ENCODE measurements at places on chromosomes 1 and 21.

GRCh38 chr1:202029727-202030126, 19.3 kb downstream of the ELF3 start:
- no peak for DNase-seq

GRCh38 chr1:184507604-184508280, 120.9 kb downstream of the C1orf21 start:
- DNase-seq: no peak

GRCh38 chr1:42003433-42003832, 84.7 kb upstream of the HIVEP3 start:
- no peak for DNase-seq

- no peak for DNase-seq
These were observed 15.6 kb upstream of the BOLA1 start for GRCh38 chr1:149883598-149884247.

DNA sequence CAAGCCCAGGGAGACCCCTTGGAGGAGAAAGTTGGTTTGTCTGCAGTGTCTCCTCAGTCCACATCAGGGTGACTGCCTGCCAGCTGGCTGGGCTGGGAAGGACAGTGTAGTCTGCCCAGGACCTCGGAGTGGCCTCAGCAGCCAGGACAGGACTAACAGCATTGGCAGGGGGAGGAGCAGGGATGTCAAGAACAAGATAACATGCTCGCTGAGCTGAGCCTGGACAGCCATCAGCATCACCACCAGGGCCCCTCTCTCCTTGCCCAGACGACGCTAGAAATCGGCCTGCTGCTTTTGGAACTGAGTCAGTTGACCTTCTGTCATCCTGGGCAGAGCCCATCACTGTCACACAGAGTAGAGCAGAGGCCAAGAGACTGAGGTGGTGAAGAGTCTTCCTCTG, 83.6 kb upstream of the CNTN2 start:
- DNase-seq: no peak

DNA sequence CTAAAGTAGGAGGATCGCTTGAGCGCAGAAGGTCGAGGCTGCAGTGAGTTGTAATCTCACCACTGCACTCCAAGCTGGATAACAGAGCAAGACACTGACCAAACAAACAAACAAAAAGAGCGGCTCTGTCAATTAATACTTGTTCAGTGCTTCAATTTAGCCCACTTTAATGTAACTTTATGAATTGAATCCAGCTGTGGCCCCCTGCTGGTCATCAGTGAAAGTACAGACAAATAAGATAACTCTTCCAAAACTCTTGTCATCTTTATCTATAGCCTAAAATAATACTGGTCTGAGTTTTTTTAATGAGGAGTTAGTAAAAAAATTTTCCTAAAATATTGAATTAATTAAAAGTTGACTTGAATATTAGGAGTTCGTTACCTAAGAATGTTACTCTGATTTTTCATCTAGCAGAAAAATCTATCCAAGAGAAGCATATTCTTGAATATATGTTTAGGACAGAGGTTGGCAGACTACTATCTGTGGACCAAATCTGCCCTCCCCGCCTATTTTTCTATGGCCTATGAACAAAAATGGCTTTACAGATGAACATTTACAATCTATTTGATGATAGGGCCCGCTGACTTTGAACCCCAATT, 26.1 kb downstream of the ATP5PF start:
- no peak for DNase-seq

- no peak for DNase-seq
These were observed 10.4 kb upstream of the VSIG8 start for GRCh38 chr1:159872891-159873290.

DNA sequence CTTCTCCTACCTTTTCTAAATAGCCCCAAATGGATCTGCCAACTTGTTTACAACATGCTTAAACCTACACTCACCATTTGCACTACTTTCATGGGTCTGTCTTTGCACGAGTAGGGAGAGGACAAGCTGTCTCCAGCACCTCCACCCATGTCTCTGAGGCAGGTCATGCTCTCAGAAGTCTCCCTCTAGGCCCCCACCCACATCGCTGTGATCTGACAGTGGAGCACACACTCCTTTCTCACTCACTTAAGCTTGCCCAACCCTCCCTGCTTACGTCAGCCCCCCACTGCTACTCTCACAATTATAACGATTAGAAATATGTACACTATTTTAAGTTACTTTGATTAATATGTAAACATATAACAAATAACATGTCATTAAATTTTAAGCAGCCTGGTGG, 141.1 kb downstream of the KCNH1 start:
- DNase-seq: no peak

GRCh38 chr1:163870666-163871065, 548.9 kb downstream of the NUF2 start:
- DNase-seq: no peak

DNA sequence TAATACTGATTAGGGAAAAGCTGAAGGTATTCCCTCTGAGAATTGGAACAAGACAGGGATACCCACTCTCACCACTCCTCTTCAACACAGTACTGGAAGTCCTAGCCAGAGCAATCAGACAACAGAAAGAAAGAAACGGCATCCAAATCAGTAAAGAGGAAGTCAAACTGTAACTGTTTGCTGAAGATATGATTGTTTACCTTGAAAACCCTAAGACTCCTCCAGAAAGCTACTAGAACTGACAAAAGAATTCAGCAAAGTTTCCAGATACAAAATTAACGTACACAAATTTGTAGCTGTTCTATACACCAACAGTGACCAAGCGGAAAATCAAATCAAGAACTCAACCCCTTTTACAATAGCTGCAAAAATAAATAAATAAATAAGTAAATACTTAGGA, 78.6 kb downstream of the EXTL2 start:
- no peak for DNase-seq

- no peak for DNase-seq
These were observed 739.3 kb downstream of the LTN1 start for GRCh38 chr21:28253338-28253737.

- no peak for DNase-seq
These were observed 569 bp upstream of the DAB1 start for GRCh38 chr1:57424231-57425027.

DNA sequence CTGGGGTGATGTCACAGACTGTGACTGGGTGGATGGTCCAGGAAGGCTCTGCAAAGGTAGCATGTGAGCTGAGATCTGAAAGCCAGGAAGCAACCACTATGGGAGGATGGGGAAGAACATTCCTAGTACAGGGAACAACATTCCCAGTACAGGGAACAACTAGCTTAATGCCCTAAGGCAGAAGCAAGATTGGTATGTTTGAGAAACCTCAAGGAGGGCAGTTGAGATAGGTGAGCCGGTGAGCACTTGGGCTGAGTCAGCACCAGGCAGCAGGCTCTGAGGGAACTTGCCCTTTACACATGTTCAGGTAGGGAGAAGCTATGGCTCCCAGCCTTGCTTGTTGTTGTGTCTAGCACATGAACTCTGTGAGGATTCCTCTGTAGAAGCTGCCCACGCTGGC, 24.2 kb upstream of the CACNA1E start:
- DNase-seq: no peak

GRCh38 chr1:159090286-159091179, 14.0 kb upstream of the AIM2 start:
- no peak for DNase-seq

DNA sequence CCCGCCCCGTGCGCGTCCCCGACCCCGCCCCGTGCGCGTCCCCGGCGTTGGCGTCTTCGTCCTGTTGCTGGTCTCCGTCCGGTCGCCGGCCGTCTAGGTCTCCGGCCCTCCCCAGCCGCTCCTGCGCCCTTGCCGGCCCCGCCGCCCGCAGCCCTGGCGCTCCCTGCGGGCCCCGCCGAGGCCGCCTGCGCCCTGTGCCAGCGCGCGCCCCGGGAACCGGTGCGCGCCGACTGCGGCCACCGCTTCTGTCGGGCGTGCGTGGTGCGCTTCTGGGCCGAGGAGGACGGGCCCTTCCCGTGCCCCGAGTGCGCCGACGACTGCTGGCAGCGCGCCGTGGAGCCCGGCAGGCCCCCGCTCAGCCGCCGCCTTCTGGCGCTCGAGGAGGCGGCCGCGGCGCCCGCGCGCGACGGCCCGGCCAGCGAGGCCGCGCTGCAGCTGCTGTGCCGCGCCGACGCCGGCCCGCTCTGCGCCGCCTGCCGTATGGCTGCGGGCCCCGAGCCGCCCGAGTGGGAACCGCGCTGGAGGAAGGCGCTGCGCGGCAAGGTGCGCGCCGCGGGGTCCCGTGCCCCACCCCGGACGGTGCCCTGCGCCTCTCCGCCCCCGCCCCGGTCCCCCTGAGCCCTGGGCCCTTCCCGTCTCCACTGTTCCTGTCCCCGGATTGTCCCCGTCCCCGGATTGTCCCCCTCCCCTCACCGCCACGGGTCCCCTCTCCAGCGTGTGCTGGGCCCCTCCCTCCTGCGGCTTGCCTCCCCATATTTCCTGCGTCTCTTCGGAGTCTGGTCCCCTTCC, at the start of gene RNF187:
Gene RNF187 (plus strand): TSS at position 47 of the 789 bp plus-strand sequence.
- no peak for DNase-seq

GRCh38 chr21:38869946-38870345, 64.2 kb downstream of the ETS2 start:
- peak; percentile 3 for DNase-seq

GRCh38 chr21:33850401-33850800, 65.2 kb downstream of the ATP5PO start:
- DNase-seq: no peak

DNA sequence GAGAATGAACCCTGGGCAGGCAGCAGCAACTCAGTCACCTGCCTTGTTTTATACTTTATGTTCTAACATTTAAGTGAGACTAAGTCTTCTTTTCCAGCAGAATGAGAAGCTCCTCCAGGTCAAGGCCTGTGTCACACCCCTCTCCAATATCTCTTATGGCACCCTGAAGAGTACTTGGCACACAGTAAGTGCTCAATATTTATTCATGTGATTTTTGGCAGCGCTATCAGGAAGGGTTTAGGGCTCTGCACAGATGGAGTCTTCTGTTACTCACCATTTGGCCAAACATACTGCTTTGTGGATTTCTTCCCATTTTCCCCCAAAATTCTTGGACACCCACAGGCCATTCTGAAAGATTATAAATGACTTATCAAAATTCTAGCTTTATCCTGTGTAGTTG, 43.8 kb upstream of the MYBPHL start:
- peak; percentile 76 for DNase-seq

DNA sequence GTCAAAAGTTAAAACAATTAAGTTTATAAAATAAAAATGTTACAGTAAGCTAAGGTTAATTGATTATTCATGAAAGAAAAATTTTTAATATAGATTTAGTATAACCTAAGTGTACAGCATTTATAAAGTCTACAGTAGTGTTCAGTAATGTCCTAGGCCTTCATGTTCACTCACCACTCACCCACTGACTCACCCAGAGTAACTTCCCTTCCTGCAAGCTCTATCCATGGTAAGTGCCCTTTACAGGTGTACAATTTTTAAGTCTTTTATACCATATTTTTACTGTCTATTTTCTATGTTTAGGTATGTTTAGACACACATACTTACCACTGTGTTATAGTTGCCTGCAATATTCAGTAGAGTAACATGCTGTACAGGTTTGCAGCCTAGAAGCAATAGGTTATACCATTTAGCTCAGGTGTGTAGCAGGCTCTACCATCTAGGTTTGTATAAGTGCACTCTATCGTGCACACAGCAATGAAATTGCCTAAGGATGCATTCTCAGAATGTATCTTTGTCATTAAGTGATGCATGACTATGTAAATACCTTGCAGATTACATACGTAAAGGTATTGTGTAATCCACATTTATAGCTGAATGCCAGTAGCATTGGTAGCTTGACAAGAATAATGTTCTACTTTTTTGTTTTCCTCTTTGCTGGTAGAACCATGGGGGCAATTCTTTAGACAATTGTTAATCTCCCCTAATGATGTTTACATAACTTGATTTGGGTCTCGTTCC, 35.7 kb upstream of the GPR88 start:
- DNase-seq: peak; percentile 83

GRCh38 chr21:37202221-37203110, 64.7 kb downstream of the VPS26C start:
- no peak for DNase-seq

DNA sequence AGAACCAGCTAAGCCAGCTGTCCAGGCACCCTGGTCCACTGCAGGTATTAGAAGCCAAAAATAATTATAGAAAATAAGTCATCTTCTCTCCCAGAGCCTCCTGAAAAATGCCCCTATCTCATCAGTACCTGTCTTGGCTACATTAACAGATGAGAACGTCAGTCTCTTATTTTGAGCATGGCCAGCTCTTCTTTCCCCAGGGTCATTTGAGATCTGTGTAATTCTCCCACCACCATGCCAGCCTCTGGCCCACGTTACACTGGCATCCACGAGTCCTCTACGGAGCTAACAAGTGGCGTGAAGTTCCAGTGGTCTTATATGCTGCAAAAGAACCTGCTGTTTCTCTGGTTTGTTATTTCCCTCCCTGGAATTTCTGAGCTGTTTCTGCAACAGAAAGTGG, 118.0 kb downstream of the ATP5PO start:
- no peak for DNase-seq

- DNase-seq: no peak
These were observed 42.4 kb downstream of the GFI1 start for GRCh38 chr1:92444351-92444750.

GRCh38 chr21:19343711-19344110, 940.1 kb upstream of the TMPRSS15 start:
- DNase-seq: no peak

DNA sequence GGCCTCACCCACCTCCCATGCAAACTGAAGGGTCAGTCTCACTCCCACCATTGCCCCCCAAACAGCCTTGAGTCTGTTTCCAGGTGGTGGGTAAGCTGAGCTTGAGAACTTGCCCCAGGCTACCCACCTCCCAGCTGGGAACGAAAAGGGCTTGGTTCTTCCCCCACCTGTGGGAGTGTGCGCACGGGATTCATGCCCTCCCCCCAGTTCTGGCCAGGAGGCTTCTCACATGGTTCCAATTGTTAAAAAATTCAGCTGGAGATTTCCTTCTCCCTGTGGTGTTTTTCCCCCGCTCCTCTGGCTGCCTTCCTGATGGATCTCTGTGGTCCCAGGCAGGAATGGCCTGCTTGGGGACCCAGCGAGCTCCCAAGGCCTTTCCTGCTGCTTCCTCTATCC, 81.8 kb upstream of the C21orf91 start:
- no peak for DNase-seq

DNA sequence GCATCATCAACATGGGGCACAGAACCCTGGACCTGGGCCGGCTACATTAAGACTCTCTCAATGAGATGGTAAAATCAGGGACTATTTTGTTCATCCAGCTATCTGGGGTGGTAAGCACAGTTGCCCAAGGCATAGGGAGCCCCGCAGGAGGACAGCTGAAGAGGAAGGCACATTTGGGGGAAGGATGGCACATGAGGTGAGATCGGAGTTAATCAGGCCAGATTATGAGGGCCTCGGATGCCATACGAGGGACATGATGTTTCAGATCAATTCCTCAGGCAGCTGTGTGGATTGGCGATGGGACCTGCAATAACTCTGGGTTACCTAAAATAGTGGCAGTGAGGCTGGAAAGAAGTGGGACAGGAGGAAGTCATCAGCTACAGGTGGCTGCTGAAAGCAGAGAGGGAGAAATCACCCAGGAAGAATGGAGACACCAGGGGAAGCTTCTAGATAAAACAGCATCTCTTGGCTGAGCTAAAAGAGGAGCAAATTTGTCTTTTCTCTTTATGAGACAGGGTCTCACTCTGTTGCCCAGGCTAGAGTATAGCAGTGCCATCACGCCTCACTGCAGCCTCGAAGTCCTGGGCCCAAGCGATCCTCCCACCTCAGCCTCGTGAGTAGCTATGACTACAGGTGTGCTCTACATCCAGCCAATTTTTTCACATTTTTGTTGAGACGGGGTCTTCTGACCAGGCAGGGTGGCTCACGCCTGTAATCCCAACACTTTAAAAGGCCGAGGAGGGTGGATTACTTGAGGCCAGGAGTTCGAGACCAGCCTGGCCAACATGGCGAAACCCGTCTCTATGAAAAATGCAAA, 21.1 kb downstream of the TOMM20 start:
- DNase-seq: no peak

GRCh38 chr1:228964178-228965089, 229.2 kb downstream of the RHOU start:
- no peak for DNase-seq

- DNase-seq: no peak
These were observed 633 bp upstream of the ETNK2 start for GRCh38 chr1:204152310-204153044.

All from LNCaP clone FGC (cell line).